Stimulated activated CD4-positive, alpha-beta T cell treated with anti-CD3 and anti-CD28 coated beads, TNF-alpha, amount 100 ng/mL, for 1 hour (primary cell): ENCODE measurements at places on chromosomes 11 and 22.

DNA sequence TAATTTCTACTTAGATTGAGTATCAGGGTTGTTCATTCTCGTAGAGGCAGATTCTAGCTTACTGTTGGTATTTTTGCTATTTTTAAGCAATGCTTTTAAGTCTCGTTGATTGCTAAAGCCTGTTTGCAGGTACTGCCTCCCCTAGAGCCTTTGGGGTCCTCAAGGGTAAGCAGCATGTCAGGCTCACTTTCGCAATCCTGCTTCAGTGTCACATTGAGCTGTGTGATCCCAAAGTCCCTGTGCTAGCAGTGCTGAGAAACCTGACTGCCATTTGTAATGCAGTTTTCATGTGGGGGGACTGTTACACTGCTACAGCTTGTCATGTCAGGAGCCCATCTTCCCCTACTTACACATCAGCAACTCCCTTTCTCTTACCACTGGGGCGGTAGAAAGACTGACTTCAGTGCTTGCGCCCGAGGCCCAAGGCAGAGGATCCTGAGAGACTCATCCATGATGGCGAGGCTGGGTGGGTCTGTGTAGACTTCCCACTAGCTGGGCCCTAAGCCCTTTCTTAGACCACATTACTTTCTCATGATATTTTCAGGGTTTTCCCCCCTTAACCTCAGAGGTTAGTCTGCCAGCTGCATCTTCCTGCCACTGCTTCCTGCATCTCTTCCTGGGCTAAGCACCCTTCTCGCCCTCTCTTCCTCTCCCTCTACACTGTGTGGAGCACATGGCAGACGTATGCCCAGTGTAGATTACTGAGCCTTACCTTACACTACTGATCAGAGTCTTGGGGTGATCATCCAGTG lies 40.8 kb upstream of the ST14 start:
- DNase-seq, result no peak

- no peak for DNase-seq
Observed at GRCh38 chr11:35721651-35722282, 59.2 kb downstream of the TRIM44 start.

DNA sequence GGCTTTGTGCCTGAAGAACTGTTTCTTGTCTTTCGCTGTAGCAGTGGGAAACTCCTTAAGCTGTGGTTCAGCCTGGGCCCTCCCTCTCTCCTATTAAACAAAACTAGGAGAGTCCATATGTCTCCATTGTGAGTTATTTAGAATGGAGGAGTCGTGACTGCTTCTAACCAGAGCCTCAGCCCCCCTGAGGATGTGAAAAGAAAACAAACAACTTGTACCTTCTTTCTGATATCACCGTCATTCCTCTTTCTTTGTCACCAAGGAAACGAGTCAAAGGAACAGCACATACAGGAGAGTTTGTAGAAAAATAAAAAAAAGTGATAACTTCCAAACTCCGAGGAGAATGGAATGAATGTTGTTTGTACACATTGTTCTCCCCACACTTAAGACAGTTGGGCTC lies 11.6 kb upstream of the EXT2 start:
- no peak for DNase-seq

GRCh38 chr11:9015677-9016076 lies 11.9 kb upstream of the NRIP3 start:
- peak; percentile 6 for DNase-seq

DNA sequence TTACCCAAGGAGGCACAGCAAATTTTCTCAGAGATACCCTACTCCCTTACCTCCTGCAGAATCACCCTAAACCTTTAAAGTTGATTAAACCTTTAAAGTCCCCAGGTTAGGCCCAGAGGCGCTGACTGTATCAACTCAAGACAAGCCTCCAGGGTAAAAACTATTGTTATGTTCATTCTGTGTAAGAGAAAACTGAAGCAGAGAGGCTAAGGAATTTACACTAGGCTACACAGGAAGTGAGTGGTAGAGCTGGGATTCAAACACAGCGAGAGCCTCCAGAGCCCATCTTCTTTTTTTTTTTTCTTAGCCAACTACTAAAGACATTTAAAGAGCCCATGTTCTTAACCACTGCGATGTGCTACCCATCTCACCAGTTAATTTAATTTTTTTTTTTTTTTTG lies 56.3 kb upstream of the GRK3 start:
- no peak for DNase-seq
